ENCODE measurements at places on chromosomes 4 and X.

DNA sequence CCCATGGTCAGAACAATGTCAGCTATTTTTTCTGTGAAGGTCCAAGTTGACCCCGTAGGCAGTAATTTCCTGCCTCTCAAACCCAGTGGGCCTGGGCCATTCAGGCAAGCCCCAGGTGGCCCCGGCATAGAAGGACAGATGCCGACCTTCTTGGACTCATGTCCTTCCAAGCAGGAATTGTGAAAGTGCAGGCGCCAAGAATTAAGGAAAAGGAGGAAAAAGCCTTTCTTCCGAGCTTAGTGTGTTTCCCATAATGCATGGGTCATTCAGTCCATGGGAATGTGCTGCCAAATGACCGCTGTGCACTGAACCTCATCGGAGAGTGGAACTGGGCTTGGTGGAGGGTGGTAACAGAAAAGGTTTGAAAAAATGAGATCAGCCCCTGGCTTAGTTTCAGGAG, 196.5 kb upstream of the HS3ST1 start:
- no peak for DNase-seq

- no peak for DNase-seq
Measured at GRCh38 chr4:110091434-110092140, 106.8 kb downstream of the ELOVL6 start.

DNA sequence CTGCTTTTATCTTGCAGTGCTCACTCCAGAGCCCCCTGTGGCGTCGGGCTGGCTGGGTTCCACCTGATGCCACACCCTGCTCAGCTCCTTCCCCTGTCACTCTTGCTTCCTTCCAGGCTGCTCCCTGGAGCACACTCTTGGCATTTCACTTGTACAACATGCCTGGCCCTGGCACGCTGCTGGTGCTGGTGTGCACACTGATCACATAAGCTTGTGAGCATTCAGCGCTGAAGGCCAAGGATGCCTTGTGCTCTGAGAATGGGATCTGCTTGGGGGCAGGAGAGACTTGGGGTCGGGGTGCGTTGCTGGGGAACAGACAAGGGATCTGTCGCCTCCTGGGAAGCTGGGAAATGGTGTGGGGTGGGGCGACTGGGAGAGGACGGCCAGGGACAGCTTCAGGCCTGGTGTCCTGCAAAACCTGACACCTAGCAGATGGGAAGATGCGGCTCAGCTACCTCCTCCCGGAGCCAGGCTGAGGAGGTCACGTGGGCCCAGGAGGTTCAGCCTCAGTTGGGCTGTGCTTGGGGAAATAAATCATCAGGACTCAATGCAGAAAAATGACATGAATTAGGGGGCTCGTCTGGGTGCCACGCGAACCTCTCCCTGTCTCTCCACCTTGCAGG, 108.5 kb downstream of the PHKA2 start:
- DNase-seq, result no peak

DNA sequence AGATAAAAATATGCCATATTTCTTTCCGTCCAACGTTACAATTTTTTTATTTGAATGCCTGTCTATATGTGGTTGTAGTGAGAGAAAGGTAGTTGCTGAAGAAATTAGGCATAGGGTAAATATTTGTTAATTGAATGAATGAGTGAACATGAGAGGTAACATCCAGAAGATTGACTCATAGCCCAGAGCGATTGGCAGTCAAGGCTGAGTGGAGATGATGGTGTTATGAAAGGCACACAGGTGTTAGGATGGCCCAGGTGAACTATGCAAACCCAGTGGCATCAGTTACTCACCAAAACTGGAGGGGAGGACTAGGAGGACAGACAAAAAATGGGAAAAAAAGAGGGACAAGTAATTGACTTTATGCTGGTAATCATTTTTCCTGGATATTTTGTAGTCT, 31.7 kb upstream of the SPRY1 start:
- no peak for DNase-seq

DNA sequence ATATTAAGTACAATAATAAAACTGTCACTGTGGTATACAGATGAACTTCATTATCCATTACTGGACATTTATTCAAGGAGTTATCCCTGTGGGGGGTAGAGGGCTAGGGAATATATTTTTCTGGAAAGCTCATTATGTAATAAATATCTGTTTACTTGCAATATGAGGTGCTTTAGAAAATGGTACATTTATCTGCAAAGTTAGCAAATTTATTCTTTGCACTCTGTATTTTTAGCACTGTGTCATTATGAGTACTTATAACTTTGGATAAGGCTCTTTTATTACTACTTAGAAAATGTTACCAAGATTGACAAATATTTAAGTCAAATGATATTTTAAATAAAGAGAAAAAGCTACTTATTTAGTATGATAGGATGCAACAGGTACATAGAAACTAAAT, 37.8 kb downstream of the ANKRD17 start:
- no peak for DNase-seq

DNA sequence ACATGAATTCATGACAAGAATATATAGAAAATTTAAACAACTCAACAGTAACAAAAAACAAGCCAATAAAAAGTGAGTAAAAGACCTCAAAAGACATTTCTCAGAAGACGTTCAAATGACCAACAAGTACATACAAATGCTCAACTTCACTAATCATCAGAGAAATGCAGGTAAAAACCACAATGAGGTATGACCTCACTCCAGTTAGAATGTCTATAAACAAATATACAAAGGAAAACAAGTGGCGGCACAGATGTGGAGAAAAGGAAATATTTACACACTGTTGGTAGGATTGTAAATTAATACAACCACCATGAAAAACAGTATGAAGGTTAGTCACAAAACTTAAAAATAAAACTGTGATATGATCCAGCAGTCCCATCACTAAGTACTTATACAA, 1033.1 kb downstream of the RAPGEF2 start:
- DNase-seq, result no peak

DNA sequence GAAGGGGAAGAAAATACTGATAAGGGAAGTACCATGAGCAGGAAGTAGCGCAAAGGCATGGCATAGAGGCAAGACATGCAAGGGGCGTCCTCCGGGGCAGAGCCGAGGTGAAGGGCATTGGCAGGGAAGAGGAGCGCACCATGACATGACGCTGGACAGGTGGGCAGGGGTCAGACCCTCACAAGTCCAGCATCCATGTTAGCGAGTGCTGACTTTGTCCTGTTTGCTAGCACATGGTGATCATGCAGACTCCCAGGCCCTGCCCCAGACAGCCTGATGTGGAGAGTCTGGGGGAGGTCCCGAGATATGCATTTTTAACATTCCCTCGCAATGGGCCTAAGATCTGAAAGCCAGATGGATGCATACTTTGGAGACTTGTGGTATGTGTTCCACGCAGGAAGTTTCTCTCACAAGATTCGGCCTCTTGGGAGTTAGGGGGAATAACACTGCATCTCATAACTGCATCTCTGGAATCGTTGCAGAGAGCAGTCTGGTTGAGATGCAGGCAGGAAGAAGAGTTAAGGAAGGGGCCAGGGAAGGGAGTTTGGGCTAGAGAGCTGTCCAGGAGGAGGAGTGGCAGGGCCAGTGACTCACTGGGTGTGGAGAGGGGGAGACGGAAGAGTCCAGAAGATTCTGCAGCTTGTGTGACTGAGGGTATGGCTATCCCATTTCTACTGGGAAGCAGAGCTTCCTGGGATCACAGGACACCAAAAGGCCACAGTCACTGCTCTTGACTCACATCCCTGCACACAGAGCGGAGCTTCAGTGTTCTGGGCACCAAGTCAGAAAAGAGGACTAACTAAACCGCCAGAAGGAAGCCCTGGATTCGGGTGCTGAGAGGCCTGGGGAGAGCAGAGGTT, 59.7 kb downstream of the FAM184B start:
- DNase-seq, result no peak

GRCh38 chr4:176313596-176314336, 6.0 kb upstream of the SPCS3 start:
- DNase-seq, result no peak

- DNase-seq, result no peak
Measured at GRCh38 chrX:147736045-147736444, 175.7 kb upstream of the FMR1 start.

- no peak for DNase-seq
Measured at GRCh38 chr4:98994474-98995182, 893 bp upstream of the METAP1 start.

- no peak for DNase-seq
Measured at GRCh38 chrX:71236836-71237235, 13.8 kb downstream of the GJB1 start.

- no peak for DNase-seq
Measured at GRCh38 chr4:76954489-76954888, 4.9 kb downstream of the SEPTIN11 start.

GRCh38 chr4:145716200-145716599, 36.3 kb downstream of the C4orf51 start:
- no peak for DNase-seq

DNA sequence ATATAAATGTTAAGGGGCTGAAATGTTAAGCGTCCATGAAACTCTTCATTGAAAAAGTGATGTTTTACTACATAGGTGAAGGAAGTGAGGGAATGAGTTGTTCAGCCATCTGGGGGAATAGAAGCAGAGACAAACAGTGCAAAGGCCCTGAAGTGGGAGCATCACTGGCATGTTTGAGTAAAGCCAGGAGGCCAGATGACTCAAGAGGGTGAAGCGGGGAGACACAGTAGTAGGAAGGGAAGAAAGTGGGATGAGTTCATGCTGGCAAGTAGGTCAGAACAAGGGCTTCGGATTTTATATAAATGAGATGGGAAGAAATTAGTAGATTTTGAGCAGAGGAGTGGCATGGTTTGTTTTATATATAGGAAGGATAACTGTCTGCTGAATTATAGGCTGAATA, 112.5 kb upstream of the MAP9 start:
- DNase-seq, result no peak

GRCh38 chr4:185311113-185311888, 84.4 kb downstream of the LRP2BP start:
- DNase-seq, result no peak

GRCh38 chr4:19615086-19615689, 636.5 kb upstream of the SLIT2 start:
- DNase-seq, result no peak

GRCh38 chr4:175536852-175537453, 275.1 kb downstream of the GPM6A start:
- DNase-seq, result no peak

DNA sequence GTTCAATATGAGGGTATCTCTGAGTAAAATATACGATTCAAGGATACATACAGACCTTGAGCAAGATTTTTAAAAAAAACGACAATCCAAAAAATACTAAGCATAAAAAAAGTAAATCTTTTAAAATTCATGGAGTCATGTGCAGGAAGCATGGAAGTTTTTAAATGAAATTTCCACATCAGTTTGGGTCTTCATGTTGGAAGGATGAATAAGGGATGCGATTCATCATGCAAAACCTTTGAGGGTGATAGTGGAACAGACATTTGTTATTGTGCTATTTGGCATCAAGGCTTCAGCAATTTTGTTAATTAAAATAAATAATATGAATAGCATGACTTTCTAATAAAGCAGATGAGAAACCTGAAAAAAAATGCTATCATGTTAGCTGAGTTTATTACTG, 815.0 kb upstream of the PCDH10 start:
- DNase-seq, result no peak

DNA sequence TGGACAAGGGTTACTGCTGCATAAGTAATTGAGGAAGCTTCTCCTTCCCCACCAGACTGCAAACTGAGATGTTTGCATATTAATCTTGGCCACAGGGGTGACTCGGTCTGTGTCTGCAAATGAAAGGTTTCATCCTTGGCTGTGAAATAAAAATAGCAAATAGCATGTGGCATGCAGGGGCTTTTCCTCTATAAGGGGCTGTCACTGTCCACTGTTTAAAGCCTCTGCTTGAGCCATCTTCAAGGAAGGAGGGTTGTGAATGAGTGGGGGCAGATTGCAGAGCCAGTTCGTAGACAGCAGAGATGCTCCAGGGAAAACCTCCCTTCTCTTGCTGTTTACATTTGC, 33.3 kb downstream of the TMSB4X start:
- DNase-seq, result no peak

- DNase-seq, result no peak
Measured at GRCh38 chr4:173489514-173489913, 40.5 kb downstream of the HAND2 start.

GRCh38 chr4:38101563-38101962, 141.4 kb downstream of the PTTG2 start:
- DNase-seq, result no peak

DNA sequence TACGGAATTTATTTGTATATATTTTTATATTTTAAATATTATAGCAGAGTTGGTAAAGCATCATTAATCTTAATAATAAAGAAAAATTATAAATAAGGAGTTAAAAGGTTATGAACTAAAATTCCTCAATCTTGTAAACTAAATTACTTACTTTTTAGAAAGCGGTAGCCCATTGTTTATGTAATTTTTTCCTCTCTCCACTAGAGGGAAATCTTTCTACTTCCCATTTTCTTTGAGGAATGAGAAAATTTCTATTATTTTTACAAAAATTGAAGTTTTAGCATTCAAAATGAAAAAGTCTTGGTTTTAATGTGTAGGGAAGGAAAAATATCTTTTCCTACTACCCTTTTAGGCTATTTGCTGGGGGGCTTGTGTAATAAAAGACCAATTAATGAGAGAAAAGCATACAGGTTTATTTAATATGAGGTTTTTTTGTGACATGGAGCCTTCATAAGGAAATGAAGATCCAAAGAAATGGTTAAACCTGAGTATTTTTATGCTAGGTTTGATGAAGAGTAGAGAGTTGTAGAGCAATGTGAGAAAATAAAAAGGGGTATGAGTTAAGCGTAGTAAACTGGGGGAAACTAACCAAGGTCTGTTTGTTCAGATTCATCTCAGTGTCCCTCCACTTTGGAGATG, 68.7 kb upstream of the ADAD1 start:
- DNase-seq, result no peak
